Right ventricle myocardium inferior (tissue), 1 donor: ENCODE measurements at places on chromosomes 11 and 22. TPM values are rescaled to one million over a fixed set of nuclear protein-coding genes. Genes with fewer than 3 reads are reported as not detected.

GRCh38 chr11:9022961-9023680 is 19.3 kb upstream of the NRIP3 start:
- DNase-seq = no peak

GRCh38 chr22:46941968-46942798 is 179.7 kb downstream of the TBC1D22A start:
- peak; percentile 74 for DNase-seq

DNA sequence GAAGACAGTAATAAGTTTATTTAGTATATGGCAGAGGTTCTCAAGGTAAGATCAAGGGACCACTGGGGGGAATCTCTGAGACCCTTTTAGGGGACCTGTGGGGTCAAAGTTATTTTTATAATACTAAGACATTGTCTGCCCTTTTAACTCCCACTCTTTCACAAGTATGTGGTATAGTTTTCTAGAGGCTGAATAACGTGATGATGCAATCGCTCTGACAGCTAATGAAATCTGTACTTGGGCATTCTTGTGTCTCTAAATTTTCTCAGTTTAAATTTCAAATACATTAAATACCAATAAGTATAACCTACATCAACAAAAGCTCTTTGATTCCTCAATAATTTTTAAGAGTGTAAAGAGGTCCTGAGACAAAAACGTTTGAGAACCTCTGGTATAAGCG is 147.9 kb downstream of the ATG16L2 start:
- DNase-seq = no peak

DNA sequence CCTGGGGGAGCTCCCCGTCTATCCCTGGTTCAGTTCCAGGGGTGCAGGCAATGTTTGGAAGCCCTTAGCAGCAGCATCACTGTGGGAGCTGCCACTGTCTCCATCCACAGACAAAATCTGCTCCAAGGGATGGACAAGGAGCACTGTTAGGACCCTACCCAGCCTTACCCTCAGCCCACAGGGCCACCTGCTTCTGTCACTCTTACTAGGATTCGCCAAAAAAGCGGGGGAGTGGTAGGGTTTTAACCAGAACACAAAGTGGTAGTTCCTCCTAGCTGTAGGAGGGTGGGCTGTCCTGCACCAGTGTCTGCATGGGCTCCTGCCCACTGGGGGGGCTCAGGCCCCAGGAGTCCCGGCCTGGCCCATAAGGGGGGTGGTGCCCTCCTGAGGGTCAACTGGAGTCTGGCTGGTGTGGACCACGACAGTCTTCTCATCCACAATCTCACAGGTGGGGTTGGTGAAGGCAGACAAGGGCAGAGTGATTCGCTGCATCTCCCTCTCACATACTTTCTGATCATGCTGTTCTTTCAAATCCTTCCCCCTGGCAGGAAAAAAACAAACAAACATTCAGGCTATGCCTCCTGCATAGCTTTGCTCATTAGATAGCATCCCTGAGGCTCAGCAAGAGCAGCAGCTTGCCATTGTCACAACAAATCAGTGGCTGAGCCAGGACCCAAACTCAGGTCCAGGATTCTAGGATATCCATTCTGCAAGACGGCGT is 9.4 kb downstream of the PIK3IP1 start:
- DNase-seq = no peak

- no peak for DNase-seq
Observed at GRCh38 chr11:108732395-108732794, 67.5 kb downstream of the DDX10 start.

DNA sequence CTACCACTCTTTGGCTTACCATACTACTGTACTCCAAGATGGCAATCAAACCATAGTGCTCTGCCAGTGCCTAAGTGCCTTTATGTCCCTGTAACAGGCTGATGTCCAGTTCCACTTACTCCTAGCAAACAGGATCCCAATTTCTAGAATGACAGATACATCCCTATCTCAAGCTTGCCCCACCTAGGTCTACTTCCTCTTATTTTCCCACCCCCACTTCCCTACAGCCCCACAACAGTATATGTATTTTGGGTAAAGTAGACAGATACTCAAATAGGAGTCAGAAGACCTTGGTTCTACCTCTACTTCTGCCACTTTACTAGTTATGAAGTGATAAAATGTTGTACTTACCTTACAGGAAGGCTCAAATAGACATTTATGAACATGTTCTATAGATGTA is 24.1 kb downstream of the SIK3 start:
- no peak for DNase-seq

GRCh38 chr11:12757416-12757815 is 83.2 kb downstream of the TEAD1 start:
- DNase-seq = no peak

GRCh38 chr11:59680287-59681154 is 11.7 kb upstream of the PATL1 start:
- DNase-seq = no peak

DNA sequence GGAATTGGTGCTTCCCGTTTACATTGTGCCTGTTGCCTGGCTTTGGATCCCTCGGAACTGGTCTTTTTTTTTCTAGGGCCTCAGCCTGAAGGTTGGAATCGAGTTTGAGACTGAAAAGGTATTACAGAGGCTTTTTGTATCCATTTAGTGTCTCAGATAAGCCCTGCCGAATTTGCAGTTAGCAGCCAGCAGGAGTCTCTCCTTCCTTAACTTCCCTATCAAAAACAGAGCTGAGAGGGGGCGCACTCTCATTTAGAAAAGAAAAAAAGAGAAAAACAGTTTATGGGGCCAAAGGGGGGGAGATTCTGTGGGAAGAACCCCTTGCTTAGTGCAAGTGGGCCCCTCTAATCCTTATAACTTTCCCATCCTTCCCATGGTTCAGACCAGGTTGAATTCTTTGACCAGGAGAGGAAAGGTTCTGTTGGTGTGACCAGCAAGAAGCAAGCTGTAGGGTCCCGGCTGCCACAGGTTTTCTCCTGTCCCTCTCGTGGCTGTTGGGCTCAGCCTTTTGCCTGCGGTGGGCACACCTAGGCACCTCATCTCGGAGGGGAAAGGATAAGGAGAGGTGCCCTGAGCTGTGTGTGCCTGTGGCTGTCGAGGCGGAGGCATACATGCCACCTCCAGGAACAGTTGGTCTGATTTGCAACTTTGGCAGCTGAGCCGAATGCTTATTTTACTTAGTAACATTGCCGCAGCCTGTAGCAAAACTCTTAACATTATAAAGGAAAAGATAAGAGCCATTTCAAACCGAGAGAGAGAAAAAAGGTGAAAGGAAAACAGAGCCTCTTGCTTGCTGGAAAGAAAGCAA is 565.0 kb upstream of the CNTN5 start:
- DNase-seq = peak; percentile 22

- no peak for DNase-seq
Observed at GRCh38 chr11:16347928-16348685, 8.2 kb downstream of the SOX6 start.

- DNase-seq = no peak
Observed at GRCh38 chr22:24997023-24997422, 44.5 kb downstream of the KIAA1671 start.

- no peak for DNase-seq
Observed at GRCh38 chr22:28582806-28583205, 96.8 kb downstream of the TTC28 start.

DNA sequence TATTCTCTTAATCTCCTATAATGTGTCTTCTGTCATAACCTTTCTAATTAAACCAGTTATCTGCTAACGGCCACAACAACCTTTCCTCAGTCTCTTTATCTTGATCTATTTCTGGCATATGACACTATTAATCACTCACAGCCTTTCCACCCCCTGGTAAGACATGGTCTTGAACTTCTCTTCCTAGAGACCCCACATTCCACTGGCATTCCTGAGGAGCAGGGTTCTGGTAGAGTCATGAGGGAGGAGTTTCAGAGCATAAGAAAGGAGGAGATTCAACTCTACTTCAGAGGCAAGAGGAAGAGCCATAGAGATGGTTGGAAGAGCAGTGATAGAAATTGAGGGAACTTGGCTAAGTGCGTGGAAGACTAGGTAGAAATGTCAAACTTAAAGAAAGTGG is 325.6 kb downstream of the BLID start:
- DNase-seq = no peak

- DNase-seq = no peak
Observed at GRCh38 chr11:80860632-80861031, 1419.8 kb upstream of the TENM4 start.

DNA sequence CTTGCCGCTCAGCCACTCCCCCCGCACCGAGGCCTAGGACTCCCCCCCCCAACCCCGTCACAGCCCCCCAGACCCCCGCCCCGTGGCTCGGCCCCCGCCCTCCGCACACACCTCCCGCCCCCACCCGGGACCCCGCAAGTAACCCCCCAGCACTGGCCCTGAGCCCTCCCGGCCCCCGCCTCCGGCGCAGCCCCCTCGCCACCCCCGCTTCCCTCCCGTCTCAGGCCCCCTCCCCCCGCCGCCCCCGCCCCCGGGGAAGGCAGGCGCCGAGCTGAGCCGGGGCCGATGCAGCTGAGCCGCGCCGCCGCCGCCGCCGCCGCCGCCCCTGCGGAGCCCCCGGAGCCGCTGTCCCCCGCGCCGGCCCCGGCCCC is 1.5 kb downstream of the SHANK3 start:
- no peak for DNase-seq

DNA sequence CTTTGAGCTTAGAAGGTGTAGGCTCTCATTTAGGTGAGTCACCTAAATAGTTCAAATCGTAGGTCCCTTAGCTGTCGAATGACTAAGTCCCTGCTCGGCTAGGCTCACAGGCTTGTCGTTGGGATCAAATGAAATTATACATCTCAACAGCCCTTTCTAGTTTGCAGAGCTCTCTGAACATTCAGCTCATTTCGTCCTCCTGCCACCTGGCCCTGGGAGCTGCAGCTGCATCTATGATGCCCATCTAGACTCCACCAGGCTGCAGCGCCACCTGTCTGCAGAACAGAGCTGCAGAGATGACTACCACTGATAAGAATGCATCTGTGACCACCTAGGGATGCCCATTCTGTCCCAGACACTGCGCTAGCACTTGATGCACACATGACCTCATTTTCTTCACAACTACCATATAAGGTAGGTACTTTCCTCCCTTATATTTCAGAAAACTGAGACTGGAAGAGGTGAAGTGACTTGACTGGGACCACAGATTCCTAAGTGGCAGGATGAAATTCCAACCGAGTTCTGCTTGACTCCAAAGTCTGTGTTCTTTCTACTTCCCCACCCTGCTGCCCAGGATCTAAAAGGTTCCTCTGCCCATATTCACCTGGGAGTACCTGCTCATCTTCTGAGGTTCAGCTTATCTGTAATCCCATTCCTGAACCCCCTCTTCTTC is 141.1 kb upstream of the NARS2 start:
- DNase-seq = no peak

DNA sequence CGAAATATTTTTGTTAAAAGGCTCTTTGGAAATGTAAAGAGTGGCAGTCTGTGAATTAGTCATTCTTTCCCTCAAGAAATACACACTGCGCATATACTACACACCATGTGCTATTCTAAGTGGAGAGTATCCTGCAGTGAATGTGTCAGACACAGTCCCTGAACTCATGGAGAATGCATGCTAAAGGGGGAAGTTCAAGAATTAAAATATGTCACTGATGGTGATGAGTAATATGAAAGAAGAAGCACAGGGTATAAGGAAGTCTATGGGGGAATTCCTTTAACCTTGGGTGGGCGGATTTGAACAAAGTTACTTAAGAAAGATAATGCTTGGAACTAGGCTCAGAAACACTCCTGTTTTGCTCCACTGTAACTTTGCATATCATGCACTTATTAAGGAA is 153.0 kb downstream of the LRRC4C start:
- DNase-seq = no peak

Gene C11orf21
- 47.1 TPM for total RNA-seq

Gene ALDH3B2
- total RNA-seq = not detected

Gene GUCD1
- 266 TPM for total RNA-seq

Gene ZPR1
- 23.3 TPM for total RNA-seq

Gene OR52L1
- not detected for total RNA-seq

Gene SCT
- total RNA-seq = not detected

Gene TEX12
- total RNA-seq = 0.54 TPM

Gene AGBL2
- total RNA-seq = 0.14 TPM

Gene APOBEC3A
- 0.78 TPM for total RNA-seq

Gene MPZL2
- total RNA-seq = 11.4 TPM

Gene UBQLN3
- total RNA-seq = not detected

Gene MMP27
- not detected for total RNA-seq
